ENCODE measurements at places on chromosomes 1 and 21.

GRCh38 chr21:17427831-17428483 is 84.9 kb upstream of the CXADR start:
- no peak for DNase-seq

DNA sequence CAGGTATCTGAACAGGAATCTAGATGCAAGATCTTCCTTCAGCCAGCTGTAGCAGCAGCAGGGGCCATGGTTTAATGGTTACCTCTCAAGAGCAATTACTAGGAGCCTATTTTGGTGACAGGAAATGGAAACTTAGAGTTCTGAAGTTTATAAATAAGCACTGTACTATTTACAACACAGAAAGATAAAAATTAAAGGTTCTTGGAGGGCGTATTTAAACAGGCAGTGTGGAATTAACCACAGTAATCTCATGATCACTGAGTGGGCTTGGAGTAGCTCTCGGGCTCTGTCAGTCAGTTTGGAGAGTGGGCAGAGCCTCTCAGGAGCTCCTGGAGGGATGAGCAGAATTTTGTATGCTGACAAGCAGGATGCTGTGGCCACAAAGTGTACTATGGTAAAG is 10.2 kb upstream of the FCRL5 start:
- DNase-seq = no peak

DNA sequence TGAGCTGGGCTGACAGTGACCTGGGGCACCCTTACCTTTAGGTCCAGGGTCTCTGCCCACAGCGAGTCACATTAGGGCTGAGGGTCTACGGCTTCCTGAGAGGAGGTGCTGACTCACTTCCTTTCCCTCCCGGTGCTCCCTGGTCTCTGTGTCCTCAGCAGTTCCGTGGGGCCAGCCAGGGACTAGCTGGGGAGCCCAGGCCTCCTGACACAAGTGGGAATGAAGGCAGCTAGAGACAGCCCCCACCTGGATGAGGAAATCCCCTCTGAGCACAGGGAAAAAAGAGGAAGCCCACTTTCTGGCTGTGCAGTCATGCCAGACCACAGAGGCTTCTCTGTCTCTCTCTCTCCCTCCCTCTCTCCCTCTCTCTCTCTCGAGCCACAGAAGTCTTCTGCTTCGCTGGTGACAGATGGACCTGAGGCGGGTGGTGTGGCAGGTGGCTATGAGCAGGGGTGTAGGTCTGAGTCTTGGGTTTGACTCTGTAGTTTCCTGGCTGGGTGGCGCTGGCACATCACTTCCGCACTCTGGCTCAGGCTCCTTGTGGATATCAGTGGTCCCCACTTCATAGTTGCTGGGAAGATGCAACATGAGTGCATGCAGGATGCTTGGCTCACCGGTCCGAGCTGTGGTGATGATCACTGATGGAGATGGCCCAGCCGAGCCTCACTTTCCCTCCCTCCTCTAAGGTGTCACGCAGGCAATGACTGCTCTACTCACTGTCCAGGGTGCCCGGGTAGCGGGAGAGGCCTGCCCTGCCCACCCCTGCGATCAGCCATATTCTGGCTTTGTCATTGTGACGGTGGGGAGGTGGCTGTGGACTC is 3.5 kb downstream of the SLC66A1 start:
- no peak for DNase-seq

DNA sequence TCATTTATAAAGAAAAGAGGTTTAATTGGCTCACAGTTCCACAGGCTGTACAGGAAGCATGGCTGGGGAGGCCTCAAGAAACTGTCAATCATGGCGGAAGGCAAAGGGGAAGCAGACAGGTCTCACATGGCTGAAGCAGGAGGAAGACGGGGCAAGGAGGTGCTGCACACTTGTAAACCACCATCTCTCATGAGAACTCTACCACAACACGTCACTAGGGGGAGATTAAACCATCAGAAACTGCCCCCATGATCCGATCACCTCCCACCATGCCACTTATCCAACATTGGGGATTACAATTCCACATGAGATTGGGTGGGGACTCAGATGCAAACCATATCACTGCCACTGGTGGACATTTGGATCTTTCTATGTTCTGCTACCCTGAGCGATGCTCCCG is 351.4 kb downstream of the NPHP4 start:
- no peak for DNase-seq

GRCh38 chr1:234907940-234908405 is 220.7 kb downstream of the TOMM20 start:
- no peak for DNase-seq

DNA sequence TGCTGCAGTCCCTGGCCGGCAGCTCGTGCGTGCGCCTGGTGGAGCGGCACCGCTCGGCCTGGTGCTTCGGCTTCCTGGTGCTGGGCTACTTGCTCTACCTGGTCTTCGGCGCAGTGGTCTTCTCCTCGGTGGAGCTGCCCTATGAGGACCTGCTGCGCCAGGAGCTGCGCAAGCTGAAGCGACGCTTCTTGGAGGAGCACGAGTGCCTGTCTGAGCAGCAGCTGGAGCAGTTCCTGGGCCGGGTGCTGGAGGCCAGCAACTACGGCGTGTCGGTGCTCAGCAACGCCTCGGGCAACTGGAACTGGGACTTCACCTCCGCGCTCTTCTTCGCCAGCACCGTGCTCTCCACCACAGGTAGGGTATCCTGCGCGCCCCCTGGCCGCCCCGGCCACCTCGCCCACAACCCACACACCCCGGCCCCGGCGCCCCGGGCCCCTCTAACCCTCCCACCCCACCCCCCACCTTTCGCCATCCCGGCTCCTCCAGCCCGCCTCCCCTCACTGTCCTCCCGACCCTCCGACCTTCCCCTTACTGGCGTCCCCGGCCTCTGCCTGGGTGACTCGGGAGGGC is 352 bp downstream of the KCNK1 start:
- peak; percentile 33 for DNase-seq

- DNase-seq = no peak
Measured at GRCh38 chr21:39120876-39121599, 62.2 kb downstream of the PSMG1 start.

DNA sequence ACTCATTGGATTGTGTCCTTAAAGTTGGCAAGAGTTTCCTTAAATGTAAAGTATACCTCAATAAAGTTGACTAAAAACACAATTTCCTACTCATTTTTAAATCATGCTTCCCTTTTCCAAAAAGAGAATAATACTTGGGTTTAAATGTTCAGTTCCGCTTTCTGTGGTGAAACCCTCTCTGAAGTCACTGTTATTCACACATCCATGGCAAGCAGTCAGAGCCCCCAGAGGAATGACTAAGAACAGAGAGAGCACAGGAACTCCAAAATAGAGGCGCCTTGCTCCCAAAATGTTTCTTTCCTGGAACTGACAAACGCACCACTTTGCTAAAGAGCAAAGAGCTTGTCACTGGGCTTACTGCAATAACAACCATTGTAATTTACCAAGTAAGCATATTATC is 142.5 kb downstream of the TIAM1 start:
- DNase-seq = no peak

DNA sequence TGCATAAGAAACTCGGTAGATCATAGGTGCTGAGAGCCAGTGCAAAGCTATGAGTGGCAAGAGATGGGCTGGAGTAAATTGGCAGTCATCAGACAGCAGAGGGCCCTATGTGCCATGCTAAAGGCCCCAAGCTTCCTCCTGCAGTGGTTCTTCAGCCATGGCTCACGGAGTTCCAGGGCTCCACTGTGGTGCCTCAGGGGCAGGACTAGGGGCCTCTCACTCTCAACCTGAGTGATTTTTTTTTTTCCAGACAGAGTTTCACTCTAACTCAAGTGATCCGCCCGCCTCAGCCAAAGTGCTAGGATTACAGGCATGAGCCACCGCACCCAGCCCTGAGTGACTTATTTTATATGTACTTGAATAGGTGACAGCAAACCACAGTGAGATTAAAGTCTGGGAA is 10.4 kb upstream of the GJA8 start:
- no peak for DNase-seq

- DNase-seq = no peak
Measured at GRCh38 chr1:111988743-111989453, 570 bp downstream of the KCND3 start.

DNA sequence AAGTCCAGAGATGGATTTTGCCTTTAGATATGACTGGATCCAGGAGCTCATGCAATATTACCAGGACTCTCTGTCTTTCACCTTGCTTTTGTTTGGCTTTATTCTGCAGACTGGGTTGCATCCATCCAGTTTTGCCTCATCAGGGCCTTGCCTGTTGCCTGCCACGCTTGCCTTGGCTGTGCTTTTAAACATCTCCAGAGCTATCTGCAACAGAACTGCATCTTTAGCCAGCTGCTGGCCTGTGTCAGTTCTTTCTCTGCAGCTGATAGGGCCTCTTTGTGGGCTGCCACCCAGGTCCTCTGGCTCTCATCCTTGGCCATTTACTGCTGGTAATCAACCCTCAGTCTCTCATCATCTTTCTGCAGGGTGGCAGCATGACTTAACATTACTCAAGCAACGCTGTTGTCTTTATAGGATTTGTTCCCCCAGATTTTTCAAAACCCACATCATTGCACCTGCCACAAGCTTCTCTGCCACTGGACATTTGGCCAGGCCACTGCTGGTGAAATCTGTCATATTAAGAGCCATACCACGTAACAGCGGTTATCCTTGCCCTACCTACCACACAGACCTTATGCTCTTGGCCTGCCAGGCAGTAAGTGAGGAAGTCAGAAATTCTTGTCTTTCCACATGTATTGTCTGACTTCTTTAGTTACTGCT is 24.4 kb upstream of the HUNK start:
- DNase-seq = no peak

GRCh38 chr1:171973421-171973820 is 132.1 kb downstream of the DNM3 start:
- DNase-seq = no peak

Data from substantia nigra (tissue), 51 donors.